ENCODE measurements at places on chromosomes 4 and X. TPM values are rescaled to one million over a fixed set of nuclear protein-coding genes. Genes with fewer than 3 reads are reported as not detected.

DNA sequence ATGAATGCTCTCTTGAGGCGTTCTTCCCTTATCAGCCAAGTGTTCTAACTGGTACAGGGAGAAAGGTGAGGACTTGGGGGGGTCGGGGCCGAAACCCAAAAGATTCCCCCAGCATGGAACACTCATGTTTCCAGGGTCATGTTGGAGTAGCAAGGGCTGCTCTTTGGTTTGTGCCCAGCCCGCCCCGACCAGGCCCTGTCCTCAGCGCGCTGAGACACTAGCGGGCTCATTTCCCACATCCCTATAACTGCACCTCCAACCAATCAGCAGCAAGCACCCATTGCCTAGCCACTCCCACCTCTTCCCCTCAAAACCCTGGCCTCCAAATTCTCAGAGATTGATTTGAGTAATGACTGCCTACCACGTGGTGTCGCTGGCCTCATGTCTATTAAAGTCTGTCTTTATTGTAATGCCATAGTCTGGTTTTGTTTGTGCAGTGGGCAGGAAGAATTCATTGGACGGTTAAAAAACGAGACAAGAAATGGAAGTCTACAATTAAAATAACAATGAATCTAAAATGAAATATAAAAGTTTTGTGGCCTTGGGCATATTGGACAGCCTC is 1928.4 kb downstream of the STIM2 start:
- DNase-seq, result no peak

SYNPO2 gene
- total RNA-seq, result 89.8 TPM

DNA sequence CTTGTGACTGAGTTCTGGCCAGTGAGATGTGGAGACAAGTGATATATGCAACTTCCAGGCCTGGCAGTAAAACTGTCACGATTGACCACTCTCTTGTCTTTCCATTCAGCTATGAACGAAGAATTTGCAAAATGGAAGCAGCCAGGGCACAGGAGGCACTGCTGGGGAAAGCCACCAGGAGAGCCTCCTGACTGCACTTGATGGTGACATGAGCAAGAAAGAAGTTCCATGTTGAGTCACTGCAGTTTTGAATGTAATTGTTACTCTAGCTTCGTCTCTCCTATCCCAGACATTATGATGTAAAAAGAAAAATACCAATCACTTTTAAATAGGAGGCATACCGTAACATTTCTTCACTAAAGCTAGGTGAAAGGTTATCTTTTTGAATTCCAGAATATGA is 32.4 kb upstream of the ZCCHC4 start:
- DNase-seq, result no peak

DNA sequence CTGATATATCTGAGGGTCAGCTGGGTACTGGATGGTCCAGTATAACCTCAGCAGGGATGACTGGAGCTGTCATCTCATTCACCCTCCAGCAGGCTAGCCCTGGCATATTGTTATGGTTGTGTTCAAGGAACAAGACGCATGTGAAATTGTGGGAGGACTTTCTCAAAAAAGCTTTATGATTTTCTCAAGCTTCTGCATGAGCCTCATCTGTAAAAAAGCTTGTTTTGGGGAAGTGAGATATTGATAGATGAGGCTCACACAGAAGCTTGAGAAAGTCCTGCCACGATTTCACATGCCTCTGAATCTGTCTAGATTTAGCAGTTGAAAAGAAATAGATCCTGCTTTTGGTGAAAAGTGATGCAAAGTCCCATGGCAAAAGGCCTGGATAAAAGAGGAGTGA is 93.4 kb downstream of the SPCS3 start:
- DNase-seq, result no peak

DNA sequence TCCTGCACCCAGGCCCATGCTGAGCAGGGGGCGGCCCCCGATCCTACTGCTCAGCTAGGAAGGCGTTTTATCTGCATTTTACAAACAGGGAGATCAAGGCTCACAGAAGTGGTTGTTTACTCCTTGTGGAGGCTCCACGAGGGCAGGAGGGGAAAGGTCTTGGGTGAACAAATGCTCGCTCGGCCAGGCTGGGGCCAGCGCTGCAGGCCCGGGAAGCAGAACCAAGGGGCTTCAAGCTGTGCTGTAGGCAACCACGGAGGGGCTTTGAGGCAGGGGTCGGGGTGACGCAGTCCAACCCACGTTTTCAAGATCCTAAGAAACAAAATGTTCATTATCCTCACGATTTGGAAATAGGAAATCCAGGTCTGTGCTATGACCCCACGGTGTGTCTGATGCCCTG is 125.8 kb downstream of the HMX1 start:
- DNase-seq, result no peak

DNA sequence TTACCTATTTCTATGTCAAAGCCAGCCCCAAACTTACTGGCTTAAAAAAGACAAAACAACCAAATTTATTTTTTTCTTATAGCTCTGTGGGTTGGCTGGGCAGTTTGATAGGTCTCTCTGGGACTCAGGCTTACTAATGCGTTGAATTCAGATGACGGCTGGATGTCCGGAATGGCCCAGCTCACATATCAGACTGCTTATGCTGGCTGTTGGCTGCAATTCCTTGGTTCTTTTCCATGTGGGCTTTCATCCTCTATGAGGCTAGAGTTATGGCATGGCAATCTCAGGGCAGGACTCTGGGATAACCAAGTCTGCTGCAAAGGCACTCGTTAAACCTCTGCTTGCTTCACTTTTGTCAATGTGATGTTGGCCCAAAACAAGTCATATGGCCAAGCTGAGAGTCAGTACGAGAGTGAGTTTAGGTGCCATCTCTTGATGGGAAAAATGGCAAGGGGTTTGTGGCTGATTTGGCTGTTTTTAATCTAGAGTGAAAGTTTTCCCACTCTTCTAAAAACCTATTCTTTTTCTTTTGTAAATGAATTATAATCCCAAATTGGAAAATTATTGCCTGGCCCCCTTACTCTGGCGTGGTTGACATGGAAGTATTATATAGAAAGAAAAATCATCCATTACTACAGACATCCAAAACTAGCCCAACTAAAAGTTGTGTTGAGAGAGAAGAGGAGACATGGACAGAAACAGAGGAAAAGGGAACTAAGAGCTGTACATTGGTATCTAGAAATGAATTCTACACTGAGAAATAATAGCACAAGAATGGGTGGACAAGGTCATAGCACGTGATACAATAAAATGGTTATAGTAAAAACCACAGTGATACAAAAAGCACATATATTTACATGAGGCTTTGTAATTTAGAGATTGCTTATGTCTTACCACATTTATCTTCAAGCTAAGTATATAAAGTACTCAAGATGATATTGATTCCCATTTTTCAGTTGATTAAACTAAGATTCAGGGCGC is 6.6 kb downstream of the PRIMPOL start:
- no peak for DNase-seq

DNA sequence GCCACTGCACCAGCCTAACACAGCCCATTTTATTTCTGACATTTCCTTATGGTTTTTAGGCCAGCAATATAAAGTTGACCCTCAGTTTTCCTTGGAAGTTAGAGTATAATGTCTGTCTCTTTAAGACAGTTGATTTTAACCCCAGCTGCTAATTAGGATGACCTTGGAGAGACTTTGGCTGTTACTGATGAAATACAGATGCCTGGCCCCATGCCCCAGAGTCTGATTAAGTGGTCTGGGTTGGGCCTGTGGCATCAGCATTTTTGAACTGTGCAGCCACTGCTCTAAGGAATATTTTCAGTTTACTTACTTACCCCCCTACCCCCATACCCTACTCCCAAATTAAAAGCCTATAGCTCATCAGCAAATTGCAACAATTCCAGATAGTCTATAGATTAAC is 85.8 kb downstream of the DCLK2 start:
- DNase-seq, result no peak

DNA sequence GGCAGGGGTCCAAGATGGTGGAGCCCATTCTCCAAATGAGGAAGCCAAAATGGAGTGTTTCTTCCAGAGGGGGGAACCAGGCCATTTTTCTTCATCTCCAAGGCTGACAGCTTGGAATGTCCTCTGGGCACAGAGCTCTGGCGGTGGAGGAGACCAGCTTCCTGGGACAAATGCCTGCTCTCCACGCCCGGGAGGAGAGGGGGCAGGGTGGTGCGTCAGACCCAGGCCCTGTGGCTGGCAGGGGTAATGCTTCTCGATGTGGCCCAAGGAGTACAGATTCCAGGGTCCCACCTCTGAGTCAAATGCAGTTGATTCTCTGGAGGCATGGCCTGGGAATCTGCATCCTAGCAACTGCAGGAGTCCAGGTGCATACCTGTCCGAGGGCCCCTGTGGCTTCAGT is 44.6 kb upstream of the ADRA2C start:
- no peak for DNase-seq

DNA sequence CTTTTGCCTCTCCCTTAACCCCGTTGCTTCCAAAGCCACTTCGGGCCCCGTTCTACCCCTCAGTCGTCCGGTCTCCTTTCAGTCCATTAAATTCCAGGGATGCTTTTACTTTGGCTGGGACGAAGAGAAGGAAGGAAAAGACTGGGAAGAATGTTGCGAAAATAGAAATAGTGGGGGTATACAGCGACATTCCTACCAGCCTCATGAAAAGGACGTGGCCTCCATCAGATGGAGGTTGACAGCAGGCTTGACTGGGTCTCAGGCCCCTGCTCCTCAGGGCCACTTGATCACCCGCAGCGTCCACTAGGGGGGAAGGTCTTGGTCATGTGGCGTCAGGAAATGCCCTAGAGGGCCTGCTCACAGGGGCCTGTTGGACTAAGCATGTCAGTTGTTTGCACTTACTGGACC is 657 bp upstream of the ANKRD50 start:
- peak; percentile 89 for DNase-seq

GRCh38 chrX:43631841-43632240 is 24.3 kb upstream of the MAOA start:
- no peak for DNase-seq

DNA sequence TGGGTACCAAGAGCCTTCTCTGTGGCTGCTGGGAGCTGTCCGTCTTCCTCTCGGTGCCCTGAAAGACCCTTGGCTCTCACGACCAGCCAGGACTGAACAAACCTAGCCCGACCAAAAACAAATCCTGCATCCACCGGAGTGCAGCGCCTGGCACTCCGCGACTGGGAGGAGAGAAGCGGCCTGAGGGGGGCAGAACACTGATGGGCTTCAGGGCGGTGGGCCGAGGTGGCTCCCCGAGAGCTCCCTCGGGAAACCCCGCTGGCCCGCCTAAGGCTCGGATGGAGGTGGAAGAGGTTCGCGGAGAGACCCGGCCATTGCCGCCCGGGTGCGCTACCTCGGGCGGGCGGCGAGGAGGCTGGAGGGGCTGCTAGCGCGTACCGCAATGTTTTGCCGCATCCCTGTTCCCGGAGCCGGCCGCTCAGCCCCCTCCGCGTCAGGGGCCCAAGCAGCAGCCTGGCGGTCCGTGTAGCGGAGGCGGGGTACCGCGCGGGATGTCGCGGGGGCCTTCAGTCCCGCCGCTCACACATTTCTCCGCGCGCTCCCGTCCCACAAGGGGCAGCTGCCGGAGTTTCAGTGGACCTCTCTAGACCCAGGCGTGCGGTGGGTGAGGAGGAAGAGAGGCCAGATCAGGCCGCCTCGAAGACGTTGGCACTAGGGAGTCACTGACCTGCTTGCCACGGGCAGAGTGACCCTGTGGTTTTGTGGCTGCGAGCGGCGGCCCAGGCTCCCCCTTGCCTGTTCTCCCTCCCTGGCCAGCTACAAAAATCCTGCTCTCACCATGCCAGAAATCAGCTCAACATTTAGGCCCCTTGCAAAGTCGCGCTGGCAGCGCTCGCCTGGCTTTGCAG is 2.2 kb downstream of the SLITRK4 start:
- DNase-seq, result no peak

- no peak for DNase-seq
These were observed 1981.3 kb upstream of the IGFBP7 start for GRCh38 chr4:59091146-59092142.

CFAP47 gene
- not detected for total RNA-seq

GRCh38 chrX:97332963-97333362 is 449.3 kb downstream of the RPA4 start:
- DNase-seq, result no peak

- DNase-seq, result no peak
These were observed 47.8 kb upstream of the DDX53 start for GRCh38 chrX:22952010-22952409.

TCEAL6 gene
- total RNA-seq, result not detected

GRCh38 chr4:41820473-41820872 is 71.9 kb upstream of the PHOX2B start:
- no peak for DNase-seq

ATP1B4 gene
- not detected for total RNA-seq

TMEM150C gene
- total RNA-seq, result 9.2 TPM

DNA sequence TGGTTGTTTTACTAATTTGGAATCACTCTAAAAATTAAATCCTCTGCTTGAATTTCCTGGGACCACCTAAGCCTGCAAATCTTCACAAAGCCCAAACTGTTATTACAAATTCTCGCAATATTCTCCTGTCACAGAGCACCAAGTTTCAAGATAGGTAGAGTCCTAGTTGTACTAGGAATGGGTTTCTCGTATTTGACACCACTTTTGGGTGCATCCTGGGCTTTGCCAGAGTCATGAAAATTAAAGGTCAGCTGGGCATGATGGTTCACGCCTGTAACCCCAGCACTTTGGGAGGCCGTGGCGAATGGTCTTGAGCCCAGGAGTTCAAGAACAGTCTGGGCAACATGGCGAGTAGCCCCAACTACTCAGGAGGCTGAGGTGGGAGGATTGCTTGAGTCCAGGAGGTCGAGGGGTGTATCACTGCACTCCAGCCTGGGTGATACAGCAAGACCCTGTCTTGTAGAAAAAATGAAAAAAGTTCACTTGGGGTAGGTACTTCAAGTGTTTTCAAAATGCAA is 30.6 kb upstream of the MANBA start:
- DNase-seq, result no peak

- DNase-seq, result no peak
These were observed 39.3 kb upstream of the CLDN34 start for GRCh38 chrX:9927698-9928482.

DNA sequence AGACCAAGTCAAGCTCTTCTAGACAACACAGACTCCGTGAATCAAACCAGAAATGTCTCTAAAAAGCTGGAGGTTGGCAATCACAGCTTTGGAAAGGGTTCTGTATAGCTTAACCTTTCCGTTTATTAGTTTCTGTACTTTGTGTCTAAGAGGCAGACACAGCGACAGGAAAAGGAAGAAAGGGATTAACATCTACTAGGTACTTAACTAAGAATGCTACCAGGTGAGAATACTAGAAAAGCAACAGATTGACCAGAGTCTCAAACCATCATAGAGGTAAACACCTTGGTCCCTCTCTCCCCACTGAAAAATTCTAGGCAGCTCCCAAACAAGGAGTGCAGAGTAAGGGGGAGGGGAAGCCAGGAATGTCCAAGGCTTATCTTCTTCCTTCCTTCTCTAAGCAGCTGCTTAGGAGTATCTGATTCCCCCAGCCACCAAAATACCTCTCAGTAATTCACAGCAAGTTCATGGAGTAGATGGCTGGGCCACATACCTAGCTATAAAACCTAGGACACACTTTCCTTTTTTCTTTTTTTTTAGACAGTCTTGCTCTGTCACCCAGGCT is 80.8 kb downstream of the APBB2 start:
- no peak for DNase-seq

GRCh38 chr4:25818371-25818871 is 44.4 kb downstream of the SEL1L3 start:
- no peak for DNase-seq

PPBP gene
- total RNA-seq, result 1.3 TPM

- no peak for DNase-seq
These were observed 123.6 kb upstream of the INTU start for GRCh38 chr4:127509155-127509554.
